Islet precursor cell (in vitro differentiated cells): ENCODE measurements at places on chromosomes 3 and 15.

GRCh38 chr3:113812854-113813253, 25.7 kb upstream of the GRAMD1C start:
- no peak for DNase-seq

GRCh38 chr3:102078854-102079808, 229.8 kb downstream of the NFKBIZ start:
- DNase-seq: no peak

GRCh38 chr3:49489247-49489646, 19.2 kb downstream of the DAG1 start:
- DNase-seq: no peak

DNA sequence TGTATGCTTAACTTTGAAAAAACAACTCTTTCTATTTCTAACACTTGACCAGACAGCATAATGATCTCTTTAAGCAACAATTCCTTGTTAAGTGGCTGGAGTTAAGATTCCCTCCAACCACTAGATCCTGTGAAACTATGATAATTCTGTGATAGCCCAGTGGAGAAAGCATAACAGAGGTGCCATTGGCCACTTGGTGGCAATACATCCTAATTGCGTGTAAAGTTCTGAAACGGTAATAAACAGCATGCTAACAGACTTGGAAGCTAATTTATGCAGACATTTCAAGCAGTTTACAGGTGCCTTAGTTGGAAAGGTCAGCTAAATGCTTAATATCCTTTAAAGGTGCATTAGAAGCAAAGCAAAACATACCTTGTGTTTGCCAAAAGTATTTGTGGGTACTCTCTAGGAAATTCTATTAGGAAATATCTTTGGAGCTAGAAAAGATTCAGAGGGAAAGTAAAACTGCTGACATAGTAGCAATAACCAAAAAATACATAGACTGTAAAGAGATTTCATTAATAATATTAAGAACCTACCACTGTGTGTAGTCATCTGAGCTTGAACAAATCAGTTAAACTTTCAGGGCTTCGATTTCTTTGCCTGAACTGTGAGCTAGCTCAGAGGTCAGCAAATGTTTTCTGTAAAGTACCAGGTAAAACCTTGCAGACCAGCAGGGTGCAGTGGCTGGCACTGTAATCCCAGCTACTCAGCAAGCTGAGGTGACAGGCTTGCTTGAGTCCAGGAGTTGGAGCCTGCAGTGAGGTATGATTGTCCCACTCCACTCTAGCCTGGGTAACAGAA, 19.0 kb upstream of the CSTA start:
- peak; percentile 67 for DNase-seq

DNA sequence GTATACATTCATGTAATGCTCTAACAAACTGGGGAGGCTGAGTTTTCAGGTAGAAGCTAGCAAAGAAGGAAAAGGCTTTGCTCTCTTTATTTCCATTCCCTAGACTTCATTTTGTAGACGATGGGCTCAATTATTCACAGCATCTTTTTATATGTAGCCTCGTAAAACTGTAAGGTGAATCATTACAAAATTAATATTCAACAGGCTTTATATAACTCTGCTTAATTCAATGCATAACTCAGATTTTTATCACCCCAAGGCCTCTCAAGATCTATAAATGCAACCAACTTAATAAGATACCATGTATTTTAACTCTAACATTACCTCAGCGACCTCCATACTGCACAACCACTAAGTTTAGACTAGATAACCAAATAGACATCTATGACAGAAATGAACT, 63.0 kb upstream of the FRMD4B start:
- no peak for DNase-seq

GRCh38 chr3:37833302-37834186, 28.1 kb upstream of the CTDSPL start:
- DNase-seq: no peak

- no peak for DNase-seq
These were observed 205.5 kb downstream of the STAG1 start for GRCh38 chr3:136546720-136547119.

- no peak for DNase-seq
These were observed 36.1 kb downstream of the TRAK1 start for GRCh38 chr3:42127226-42127625.

- DNase-seq: no peak
These were observed 779.9 kb downstream of the GRM7 start for GRCh38 chr3:7640787-7641186.

DNA sequence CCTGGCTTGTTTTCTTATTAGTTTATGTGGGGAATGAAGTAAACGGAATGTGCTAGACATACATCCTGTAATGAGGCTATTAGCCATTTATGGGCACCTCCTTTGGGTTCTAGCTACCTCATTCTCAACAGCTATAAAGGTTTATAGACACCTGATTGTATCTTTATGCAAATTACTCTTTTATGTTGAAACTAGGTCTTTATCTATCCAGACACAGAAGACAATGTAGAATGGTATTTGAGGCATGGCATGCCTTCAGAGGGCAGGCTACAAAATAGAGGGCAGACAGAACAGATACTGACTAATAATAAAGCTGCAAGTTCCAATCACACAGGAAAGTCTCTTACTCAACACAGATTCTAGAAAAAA, 27.1 kb downstream of the TBC1D2B start:
- no peak for DNase-seq

GRCh38 chr3:125461896-125462295, 58.1 kb downstream of the SNX4 start:
- no peak for DNase-seq

DNA sequence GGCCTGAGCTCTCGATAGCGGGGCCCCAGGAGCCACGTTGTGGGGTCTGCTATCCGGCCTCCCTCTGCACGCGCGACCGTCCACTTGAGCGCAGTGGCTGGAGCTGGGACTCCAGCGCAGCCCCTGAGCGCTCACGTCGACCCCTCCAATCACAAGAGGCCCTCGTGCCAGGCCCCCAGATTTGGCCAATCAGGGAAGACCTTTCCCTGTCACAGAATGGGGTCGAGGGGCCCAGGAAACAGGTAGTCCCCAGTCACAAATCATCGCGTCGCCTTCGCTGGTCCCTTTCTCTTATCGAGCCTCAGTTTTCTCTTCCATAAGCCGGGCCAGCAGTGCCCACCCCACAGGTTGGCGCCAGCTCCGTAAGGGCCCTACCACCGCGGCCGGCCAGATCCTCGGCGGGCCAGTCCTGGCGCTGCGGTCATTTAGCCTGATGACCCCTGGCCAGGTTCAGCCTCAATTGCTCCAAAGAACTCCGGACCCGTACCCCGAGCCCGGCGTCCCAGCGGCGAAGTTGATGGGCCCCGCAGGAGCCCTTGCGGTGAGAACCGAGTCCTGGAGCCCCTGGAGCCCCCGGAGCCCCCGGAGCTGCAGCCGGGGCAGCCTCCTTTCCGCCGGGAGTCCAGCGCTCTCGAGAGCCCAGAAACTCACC, 435 bp downstream of the ALDH1L1 start:
- DNase-seq: peak; percentile 67

DNA sequence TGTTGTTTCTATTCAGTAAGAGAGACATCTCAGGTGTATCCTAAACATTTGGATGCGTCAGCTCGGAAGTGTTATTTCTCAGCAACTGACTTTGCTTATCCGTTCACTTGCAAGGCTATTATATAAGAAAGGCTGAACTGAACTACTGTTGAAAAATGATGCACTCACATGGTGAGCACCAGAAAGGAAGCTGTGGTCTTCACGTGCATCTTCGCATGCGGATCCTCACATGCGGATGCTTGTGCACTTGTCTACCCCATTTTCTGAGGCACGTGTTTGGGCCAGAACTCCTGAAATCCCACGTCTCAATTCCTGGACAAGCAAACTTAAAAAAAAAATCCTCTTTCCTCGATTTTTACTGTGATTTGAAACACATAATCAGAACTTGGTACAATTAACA, 63.2 kb downstream of the PDZRN3 start:
- no peak for DNase-seq

- no peak for DNase-seq
These were observed 317.8 kb downstream of the CHST2 start for GRCh38 chr3:143437405-143437804.

DNA sequence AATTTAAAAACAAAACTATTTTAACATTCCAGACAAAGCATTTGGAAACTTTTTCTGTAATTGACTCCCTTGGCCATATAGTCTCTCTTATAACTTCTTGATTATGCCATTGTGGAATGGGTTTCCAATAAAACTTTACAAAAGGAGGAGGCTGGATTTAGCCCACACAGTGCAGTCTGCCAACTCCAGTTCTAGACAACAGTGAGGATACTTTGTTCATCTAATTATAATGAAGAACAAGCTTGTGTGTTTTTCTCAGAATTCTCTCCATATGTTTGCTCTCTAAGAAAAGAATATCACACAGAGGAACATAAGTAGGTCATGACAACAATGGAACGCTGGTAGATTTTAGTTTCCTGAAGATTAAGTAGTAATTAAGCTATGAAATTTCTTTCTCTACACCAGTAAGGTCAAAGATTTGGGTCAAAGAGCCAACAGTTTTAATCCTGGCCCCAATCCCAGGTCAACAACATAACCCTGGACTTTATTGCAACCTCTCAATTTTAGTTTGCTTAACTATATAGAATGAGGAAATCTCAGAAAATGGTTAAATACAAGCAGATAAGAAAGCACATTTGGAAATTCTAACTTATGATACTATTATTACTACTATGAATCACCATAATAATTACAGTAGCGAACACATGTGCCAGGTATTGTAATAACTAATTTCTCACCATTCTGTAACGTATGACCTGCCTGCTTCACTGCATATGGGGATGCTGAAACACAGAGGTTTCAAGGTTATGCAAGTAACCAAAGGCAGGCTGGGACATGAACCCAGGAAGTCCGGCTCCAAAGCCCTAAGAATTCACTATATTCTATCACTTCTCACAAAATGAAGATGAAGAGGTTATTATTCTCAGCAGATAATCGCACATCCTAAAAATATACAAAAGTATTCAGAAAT, 65.7 kb downstream of the TJP1 start:
- no peak for DNase-seq

- DNase-seq: no peak
These were observed 39.6 kb downstream of the CBLB start for GRCh38 chr3:105829229-105829628.

DNA sequence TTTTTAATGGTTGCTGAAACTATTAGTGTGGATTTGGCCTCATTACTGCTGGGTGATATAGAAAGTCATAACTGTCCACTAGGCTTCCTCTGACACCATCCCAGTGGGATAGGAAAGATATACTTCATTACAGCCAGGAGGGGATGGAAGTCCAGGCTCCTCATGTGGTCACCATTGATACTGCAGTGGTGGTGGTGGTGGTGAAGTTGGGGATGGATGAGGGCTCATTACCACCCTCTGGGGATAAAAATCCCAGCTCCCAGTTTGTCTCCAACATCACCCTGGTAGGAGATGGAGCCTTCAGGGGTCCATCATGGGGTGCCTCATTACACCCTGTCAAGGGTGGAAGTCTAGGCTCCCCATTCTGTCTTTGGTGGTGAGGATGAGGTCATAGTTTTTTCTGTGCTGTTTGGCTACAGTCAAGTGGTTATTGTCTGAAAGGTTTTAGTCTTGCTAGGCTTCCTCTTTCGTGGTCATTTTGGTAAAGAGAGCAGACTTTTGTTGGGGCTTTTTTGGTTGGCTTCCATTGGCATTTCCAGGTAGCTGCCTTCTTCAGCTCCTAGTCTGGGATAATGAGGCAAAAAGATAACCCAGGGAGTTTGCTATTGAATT, 30.1 kb upstream of the FILIP1L start:
- no peak for DNase-seq

DNA sequence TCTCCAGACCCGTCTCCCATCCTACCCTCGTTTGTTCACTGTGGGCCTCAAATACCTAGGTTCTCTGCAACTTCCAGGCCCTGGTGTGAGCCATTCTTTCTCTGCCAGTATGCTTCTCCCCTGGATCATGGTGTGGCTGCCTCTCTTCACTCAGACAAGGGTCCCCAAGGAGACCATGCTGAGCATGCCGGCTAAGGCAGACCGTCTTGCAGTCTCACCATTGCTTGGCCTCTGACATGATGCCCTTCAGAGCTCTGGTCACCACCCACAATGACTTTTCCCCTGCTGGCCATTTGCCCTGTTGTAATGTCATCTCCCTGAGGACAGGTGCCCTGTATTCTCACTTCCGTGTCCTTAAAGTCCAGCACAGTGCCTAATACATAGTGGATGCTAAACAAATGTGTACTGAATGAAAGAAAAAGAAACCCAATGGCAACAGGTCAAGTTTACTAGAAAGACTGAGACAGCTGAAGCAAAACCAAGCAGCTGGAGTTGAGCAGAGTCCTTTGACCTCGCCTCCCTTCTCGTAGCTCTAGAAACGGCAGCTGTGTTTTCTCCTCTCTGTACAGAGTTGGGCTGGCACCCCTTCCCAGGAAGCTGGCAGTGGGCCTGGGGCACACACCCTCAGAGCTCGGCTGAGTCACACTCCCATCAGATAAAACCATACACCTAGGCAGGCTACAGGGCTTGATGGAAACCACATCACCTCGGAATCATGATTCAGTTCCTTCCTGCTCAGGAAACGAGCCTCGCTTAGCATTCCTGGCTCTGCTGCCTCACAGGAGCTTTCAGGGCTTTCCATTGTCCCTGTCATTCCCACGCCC, 8.6 kb downstream of the TLR9 start:
- DNase-seq: peak; percentile 82

DNA sequence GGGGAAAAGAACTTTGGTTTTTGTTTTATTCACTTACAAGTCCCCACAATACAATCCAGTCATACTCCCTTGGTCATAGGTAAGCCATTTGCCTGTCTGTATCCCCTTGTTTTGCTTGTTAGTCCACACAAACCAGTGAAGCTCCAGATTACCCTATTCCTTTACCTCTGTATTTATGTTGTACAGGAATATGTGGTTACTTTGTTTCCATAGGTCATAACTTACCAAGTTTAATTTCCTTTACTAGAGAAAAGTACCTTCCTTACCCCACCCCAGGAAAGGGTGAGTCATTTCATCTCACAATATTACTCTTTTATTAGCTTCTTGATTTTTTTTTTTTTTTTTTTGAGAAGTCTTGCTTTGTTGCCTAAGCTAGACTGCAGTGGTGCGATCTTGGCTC, 113.4 kb upstream of the LRRFIP2 start:
- no peak for DNase-seq

GRCh38 chr3:42729404-42730145, 27.0 kb upstream of the HHATL start:
- DNase-seq: peak; percentile 38

- no peak for DNase-seq
These were observed 484.6 kb upstream of the TBL1XR1 start for GRCh38 chr3:177681852-177682251.
